ENCODE measurements at places on chromosomes 1 and 21.

DNA sequence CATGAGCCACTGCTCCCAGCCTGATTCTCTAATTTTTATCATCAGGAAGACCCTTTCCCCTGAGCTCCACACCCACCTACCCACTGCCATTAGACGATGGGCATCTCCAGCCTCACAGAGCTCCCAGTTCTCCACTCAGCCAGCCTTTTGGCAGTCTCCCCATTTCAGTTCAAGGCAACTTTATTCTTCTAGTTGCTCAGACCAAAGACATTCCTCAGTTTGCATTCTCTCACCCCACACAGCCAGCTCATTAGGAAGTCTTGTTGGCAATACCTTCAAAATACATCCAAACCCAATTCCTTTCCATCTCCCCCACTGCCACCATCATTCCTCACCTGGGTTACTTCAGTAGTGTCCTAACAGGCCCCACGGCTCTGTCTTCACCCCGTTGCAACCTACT is 53.4 kb upstream of the COX20 start:
- DNase-seq: no peak

DNA sequence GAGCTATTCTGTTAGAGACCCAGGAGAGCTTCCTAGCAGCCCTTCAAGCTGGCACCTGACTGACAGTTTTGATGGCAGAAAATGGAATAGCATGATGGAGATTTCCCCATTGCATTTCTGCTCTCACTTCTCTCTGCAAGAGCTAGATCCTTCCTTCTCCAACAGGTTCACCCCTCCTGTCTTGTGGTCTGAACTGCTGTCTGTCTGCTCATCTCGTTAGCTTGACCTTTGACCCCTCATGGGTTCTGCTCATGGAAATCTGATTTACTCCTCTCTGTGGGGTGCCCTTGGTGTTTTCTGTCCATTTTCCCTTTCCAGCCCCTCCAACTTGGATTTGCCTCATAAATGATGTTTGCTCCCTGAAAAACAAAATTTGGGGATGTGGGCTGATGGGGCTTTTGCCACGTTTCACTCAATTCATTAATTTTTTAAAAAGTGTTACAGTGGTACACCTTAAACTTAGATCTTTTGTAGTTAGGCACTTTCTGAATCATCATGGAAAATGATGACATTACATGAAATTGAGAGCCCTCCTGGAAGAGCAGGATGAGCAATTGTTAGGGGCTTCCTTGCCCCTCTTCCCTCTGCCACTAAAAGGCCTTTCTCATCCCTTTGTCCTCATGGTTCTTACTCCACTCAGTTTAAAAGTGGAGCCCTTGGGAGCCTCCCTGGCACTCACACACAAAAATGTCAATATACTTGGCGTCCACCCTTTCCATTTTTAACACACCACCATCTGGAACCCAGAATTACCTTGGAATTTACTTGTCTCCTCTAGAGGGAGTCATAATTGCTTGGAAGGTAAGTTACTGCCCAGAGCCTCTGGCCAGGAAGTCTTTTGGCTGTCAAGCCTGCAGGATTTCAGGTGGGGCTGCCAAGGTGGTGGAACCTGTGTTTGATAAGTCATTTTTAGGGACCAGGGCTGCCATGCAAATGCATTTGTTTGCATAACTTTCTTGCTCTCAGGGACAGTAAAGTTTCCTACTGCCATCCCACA is 31.9 kb upstream of the IL19 start:
- DNase-seq: no peak

DNA sequence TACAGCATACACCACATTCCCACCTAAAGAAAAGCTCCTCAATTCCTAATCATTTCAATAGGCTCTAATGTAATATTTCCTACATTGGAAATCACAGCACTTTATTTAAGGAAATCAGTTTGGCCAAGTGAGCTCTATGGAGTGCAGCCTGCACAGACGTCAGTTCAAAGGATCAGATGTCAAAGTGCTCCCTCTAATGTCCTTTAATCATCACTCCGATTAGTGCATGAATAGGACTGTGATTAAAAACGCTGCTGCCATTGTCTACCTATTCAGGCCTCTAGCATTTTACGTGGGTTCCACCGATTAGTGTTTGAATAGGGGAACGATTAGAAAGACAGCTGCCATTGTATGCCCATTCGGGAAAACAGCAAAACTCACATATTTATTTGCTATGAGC is 50.2 kb downstream of the DPYD start:
- no peak for DNase-seq

- DNase-seq: no peak
Measured at GRCh38 chr1:23577056-23578004, 18.0 kb upstream of the ID3 start.

DNA sequence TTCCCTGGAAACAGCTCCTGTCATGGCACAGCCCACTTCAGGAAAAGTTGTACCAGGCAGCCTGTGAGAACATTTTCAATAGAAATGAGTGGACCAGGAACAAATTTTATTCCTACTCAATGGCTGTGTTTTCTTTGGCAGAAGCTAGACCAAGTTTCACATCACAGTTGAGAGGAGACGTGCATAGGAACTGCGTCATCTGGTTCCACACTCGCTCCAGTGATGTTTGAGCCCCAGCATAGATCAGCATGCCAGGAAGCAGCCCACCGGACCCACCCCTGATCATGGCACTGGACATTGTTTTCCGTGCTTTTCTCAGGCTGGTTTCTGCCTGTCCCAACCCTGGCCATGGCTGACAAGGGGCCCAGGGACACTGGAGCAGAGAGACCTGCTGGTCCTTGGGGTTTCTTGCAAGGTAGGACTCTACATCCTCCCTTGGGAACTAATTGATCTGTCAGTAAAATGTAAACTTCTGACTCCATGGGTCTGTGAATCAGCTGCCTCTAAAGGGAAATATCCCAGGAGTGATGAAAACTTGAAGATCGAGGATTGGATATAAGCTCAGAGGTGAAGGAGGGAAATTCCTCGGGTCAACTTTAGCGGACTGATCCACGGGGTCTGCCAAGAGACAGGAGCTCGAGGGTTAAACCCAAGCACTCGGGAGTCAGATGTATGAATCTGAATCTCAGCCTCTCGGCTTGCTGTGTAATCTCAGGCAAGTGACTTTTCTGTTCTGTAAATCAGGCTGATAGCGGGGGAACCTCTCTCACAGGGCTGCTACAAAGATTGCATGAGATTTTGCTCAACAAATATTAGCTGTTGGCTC is 35.7 kb downstream of the NEK2 start:
- no peak for DNase-seq
